ENCODE measurements at places on chromosomes 2 and 18. TPM values are rescaled to one million over a fixed set of nuclear protein-coding genes. Genes with fewer than 3 reads are reported as not detected.

The ADD2 gene
- 152 TPM for total RNA-seq

The ERMN gene
- total RNA-seq = 233 TPM

The CNGA3 gene
- 1.1 TPM for total RNA-seq

The COL4A4 gene
- total RNA-seq = 1.9 TPM

The G6PC2 gene
- not detected for total RNA-seq

Measured in dorsolateral prefrontal cortex (tissue), 122 donors.